ENCODE measurements at places on chromosomes 3 and 15.
A peak's percentile ranks its signal among the peaks of the same experiment; 100 is the strongest.

DNA sequence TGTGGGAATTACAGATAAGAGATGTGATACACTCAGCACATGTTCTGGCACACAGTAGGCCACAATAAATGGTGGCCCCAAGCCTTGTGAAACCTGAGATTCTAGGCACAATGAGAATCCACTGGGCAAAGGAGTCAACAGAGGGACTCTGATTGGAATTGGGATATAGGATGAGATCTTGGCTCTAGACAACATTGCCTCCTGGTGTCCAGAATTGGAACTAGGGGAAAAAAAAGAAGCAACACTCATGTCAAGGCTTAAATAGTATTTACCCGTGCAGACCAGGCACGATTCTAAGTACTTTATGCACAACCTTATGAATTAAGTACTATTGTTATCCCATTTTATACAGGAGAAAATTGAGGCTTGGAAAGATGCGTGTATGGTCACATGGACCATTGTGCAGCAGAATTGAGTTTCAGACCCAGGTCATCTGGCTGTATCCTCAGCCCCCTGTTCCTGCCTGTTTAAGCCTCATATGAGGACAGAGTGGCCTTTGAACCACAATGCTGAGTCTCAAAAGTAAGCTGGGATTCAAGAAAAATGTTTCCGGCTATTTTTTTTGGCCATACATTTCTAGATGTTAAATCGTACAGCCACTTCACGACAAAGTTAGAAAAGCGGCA lies 124.8 kb downstream of the SV2B start:
- DNase-seq = peak; percentile 65

GRCh38 chr3:37943126-37943525 lies 47.5 kb upstream of the VILL start:
- DNase-seq = no peak

DNA sequence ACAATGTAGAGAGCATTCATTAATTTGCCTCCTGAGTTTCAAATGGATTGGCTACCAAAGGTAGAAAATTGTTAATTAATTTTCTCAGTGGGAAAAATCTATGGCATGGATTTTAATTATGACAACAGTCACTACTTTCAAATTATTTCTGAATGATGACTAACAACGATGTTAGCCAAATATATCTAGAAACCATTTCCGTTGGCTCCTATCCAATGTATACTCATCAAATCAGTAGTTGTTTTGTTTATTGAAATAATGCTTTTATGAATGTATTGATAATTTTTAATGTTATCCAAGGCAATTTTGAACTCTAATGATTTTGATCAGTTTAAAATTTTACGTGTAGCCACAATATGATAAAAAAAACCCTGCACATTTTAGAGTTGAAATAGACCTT lies 333.4 kb downstream of the NAALADL2 start:
- no peak for DNase-seq

DNA sequence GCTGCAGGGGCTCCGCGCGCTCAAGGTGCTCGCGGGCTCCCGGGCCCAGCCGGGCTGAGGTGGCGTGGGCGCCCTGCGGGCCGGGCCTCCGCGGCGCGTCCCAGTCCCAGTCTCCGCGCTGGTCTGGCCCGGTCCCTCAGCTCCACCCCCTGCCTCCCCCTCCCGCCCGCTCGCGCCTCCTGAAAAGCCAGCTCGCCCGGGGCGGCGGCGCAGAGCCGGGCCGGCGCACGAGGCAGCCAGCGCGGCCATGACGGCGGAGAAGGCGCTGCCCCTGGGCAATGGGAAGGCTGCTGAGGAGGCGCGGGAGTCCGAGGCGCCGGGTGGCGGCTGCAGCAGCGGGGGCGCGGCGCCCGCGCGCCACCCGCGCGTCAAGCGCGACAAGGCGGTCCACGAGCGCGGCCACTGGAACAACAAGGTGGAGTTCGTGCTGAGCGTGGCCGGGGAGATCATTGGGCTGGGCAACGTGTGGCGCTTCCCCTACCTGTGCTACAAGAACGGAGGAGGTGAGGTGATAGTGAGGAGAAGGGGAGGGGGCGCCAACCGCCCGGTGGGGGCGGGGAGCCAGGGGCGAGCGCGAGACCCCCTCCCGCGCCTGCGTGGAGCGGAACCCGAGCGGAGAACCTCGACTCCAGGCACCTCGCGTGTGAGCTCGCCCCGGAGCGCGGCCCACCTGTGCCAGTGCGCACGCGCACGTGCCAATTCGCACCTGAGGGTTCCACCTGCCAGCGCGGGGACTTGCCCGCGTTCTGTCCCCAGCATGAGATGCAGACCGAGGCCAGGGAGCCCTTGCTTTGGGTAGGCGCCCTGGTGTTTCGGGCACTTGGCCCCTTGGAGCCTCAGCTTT lies at the start of gene SLC6A11:
Gene SLC6A11 (plus strand): TSS at position 210 of the 844 bp plus-strand sequence. CDS start 38 bp downstream, at position 248.
- peak; percentile 5 for DNase-seq

DNA sequence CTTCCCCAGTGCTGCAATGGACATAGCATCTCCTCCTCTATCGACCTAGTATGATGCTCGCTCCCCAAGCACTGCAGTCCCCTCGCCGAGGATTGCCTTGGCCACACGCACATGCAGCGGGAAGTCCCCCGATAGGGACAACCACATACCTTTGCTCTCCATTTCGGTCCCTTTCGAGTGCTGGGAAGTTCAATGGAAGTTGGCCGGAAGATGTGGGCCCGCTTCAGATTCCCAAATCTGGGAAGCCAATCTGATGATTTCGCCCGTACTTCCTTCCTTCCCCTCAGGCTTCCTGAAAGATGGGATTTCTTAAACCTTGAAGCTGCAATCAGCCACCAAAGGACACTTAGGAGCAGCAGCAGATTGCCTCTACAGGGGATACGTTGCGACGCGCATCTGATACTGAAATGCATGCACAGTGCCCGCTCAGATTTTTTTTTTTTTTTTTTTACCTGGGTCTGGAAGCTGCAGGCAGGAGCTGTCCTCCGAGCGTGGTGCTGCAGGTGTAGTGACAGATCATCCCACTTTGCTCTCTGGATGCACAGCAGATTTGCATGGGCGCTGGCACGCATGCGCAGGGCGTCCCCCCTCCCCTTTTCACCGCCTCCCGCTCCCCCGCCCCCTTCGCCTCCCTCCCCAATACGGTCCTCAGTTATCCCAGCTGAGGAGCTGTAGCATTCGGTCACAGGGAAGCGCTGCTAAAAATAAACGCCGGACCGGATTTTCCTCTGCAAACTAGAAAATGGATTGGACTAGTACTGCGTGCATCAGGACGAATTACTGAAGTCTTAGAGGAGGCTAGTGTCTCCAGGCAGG lies at the start of gene FGF12:
Gene FGF12 (minus strand): TSS at position 510 of the 816 bp plus-strand sequence.
- peak; percentile 91 for DNase-seq

DNA sequence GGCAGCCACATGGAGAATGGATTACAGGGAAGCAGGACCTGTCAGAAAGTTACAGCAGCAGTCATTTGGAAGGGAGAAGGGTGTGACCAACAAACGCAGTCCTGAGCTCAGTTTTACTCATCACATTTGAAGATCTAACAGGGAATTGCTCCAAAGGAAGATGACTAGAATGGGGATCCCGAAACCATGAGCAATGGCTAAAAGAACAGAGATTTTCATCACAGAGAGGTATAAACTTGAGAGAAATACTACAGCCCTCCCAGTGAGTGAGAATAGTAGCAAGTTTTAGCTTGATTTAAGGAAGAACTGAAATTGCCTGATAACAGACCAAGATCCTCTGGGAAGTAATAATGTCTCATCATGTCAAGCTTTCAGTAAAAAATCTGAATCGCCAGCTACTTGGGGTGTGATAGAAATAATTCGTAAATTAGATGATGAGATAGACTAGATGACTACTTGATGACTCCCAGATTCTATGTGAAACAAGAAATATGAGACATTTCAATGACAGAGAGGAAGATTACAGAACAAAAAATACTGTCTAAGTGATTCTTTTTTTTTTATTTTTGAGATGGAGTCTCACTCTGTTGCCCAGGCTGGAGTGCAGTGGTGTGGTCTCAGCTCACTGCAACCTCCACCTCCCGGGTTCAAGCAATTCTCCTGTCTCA lies 16.9 kb downstream of the CD47 start:
- no peak for DNase-seq

DNA sequence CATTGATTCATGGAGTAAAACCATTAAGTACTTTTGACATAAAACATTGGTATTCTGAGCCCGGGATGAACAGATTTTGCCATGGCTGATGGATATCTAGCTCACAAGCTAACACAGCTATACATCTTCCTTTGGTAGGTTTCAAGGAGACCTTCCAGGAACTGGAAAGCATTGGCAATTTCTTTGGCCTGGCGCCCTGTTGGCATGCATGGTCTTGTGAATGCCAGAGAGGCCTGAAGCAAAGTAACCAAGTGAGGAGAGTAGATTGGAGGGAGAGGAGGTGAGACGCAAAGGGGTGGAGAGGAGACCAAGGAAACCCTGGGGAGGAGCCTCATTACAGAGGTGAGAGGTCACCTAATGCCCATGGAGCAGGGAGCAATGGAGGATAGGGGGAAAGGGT lies 67.2 kb downstream of the SQOR start:
- no peak for DNase-seq

- DNase-seq = no peak
These were observed 40.3 kb upstream of the WNT5A start for GRCh38 chr3:55527361-55527760.

- DNase-seq = no peak
These were observed 996 bp upstream of the DNAJA4 start for GRCh38 chr15:78263351-78263781.

- no peak for DNase-seq
These were observed 2.7 kb upstream of the GALNT15 start for GRCh38 chr3:16171825-16172224.

GRCh38 chr3:138219255-138219654 lies 32.2 kb downstream of the ARMC8 start:
- no peak for DNase-seq

DNA sequence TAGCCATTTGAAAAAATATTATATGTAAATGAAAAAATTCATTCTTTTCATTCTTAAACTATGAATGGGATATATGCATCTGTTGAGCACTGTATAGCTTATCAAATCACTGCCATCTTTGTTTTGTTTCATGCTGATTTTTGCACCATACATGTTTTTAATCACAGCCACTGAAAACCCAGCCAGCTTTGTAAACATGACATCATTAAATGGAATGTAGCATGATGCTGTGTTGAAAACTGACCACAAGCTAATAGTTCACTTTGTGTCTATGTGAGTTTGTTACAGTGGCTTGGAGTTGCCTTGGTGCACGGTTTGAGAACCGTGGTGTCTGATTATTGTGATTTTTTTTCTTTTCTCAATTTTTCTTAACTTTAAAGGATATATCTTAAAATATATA lies 75.7 kb downstream of the GMPS start:
- no peak for DNase-seq

GRCh38 chr3:191473661-191474198 lies 12.8 kb downstream of the PYDC2 start:
- DNase-seq = no peak

DNA sequence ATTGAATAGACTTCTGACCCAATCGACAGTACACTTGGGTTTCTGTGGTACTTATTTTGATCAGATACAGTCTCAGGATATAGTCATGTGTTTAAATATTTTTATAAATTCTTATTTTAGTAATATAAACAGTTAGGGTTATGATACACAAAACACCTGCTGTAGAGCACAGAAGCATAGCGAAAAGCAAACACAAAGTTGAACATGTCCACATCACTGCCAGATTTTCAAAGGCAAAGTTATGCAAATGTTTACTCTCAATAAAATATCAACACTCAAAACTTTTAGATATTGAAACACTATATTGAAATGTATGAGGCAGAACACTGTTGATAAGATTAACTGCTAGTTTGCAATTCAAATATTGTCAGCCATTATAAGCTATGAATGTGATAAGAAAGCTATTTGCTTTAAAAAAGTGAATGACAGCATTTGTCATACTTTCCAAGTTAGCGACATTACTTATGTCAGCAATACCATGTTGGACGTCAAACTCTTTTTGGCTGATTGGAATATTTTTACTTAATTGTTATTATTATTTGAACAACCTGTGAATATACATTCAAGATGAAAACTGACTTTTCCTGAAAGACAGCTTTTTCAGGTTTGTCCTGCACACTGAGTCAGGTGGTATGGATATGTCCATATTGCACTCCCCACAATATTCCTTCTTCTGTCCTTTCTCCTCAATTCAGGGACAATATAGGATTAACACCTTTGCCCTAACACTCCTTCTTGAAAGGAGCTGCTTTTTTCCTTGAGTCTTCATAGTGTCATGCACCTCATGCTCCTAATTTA lies 367.1 kb downstream of the EPHA3 start:
- DNase-seq = peak; percentile 52

DNA sequence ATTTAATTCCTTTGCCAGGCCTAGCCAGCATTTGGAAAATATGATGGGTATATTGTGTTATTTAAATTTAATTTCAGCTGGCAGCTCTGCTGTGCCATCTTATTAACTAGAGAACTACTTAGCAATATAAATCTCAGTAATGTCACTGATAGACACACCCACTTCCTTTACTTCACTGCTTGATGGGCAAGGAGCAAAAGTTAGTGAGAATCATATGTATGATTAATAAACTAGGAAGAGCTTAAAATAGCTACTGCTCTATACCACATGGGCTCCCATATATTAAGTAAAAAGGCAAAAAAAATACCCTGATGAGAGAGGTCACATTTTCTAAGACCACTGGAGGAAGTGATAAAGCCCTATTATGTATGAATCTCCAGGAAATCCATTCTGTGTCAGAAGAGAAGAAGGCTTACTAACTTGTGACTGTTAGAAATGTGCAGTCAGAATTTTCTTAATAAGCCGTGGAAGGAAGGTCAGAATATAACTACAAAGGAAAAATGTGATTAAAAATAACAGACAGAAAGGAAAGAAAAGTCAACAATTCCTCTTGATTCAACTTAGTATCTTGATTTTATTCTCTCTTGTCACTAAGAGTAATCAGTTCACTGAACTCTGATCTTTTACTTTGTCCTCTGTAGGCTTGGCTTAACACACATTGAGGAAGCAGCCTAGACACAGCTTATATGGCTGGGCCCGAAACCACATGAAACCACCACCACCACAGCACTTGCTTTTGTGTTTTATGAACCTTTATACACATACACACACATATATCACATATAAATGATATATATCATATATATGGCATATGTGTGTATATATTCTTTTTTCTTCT lies 1233.9 kb upstream of the ALCAM start:
- no peak for DNase-seq

GRCh38 chr3:141938011-141938500 lies 61.6 kb downstream of the ATP1B3 start:
- DNase-seq = no peak
